Stimulated activated CD8-positive, alpha-beta memory T cell treated with anti-CD3 and anti-CD28 coated beads, Interleukin-12 subunit alpha, Interleukin-12 subunit beta, amount 100 ng/mL, for 4 hours (primary cell): ENCODE measurements at places on chromosomes 3 and 15.
A peak's percentile ranks its signal among the peaks of the same experiment; 100 is the strongest.

- DNase-seq: no peak
Measured at GRCh38 chr15:29130476-29130875, 139.1 kb downstream of the NSMCE3 start.

DNA sequence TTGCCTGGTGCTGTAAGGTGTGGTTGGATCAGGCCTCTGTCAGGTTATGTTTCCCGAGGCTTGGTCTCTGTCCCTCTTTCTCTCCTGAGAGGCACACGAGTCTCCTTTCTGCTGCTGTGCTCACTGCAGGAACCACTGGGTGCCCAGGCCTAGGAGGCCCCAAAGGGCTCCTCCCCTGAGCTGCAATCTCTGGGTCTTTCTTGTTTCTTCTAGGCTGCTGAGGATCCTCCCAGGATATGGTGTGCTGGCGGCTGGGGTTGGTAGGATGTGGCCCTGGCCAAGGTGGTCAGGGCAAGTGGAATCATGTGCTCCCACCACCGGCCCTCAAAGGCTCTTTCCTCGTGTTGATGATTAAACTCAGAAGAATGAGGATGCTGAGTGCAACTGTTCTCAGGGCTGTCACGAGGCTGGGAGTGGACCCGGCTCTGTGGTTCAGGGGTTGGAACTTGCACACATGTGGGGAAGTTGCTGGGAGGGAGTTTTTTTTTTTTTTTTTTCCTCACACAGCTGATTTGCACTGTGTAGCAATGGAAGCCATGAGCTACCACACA is 43.6 kb upstream of the CTSH start:
- no peak for DNase-seq

GRCh38 chr15:60124460-60125070 is 120.5 kb downstream of the FOXB1 start:
- DNase-seq: no peak

- peak; percentile 56 for DNase-seq
Measured at GRCh38 chr3:50192689-50193141, 1.3 kb downstream of the GNAT1 start.

DNA sequence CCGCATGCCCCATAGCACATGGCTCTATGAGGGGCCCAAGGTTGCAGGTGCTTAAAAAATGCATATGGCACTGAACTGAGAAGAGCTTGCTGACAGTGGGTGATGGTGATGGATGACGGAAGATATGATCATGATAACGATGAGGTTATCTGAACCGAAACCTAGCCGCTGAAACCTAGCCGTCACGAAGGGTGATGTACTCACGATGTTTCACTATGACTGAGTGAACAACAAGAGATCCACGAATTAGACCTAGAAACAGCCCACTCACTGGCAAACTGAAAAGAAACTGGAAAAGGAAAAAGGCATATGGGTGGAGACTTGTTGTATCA is 57.6 kb upstream of the BCL6 start:
- no peak for DNase-seq

GRCh38 chr3:86930831-86931230 is 60.1 kb downstream of the VGLL3 start:
- DNase-seq: no peak

GRCh38 chr15:45573961-45574629 is 13.1 kb upstream of the BLOC1S6 start:
- no peak for DNase-seq

- peak; percentile 69 for DNase-seq
Measured at GRCh38 chr15:70486451-70487386, 276.6 kb downstream of the UACA start.
